ENCODE measurements at places on chromosomes 7 and 10.

DNA sequence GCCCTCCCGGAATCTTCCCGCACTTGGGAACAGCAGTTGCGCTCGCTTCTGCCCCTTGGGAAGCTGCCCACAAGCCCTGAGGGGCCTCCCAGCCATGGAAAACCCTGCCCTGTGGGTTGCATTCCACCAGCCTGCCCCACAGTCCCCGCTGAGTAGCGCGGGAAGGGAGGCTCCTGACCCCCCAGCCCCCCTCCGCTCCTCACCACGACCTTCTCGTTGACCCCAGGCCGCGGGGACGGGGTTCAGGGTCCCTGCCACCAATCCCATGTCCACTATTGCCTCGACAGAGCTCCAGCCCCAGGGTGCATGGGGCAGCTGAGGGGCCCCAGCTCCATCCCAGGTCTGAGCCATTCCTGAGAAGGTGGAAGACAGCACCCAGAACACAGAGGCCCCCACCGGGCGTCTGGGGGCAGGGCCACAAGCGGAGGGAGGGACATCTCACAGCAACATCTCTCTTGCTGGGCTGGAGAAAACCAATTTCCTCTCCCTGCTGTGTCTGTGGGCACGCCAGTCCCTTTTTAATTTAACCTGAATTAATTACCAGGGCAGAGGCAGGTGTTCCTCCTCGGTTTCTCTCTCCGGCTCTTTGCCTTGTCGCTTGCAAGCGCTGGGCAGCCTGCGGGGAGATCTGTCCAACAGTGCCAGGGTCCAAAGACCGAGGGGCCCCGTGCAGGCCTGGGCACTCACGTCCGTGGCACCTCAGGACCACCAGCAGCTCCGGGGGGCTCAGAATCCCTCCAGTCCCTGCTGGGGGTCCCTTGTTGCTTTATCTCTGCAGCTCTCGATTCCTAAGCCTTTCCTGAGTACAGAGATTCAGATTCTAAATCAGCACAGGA lies 57.9 kb downstream of the FOXL3 start:
- DNase-seq = no peak

DNA sequence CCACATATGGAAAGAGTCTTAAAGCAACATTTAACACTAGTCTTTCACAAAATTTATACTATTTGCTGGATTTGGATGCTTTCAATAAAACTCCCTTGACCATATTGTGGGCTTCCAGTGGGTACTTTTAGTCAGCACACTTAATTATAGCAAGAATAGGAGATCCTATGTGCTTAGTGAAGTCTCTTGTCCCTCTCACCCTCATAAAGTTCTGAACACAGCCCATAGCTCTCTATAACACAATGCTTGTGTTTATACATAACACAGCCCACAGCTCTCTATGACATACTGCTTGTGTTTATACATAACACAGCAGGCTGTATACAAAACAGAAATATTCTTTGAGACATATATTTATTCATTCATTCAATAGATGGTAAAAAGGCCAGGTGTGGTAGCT lies 79.0 kb downstream of the SEMA3C start:
- no peak for DNase-seq

GRCh38 chr10:122164815-122165483 lies 106.1 kb upstream of the BTBD16 start:
- DNase-seq = no peak

DNA sequence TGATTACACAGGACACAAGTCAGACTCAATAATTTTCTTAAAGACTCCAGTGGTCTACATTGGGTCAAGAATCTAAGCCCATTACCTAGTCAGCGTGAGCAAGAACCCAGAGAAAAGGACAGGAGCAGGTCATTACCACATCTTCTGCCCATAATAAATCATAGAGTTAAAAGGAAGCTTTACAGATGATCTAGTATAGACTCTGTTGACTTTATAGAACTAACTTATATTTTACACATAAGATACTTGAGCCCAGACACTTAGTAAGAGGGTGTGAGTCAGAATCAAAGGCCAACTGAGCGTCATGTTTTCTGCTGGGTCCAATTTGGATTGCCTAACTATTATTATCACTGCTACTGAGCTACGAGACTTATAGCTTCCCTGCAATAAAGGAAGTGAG lies 206.1 kb upstream of the NPSR1 start:
- peak; percentile 39 for DNase-seq

DNA sequence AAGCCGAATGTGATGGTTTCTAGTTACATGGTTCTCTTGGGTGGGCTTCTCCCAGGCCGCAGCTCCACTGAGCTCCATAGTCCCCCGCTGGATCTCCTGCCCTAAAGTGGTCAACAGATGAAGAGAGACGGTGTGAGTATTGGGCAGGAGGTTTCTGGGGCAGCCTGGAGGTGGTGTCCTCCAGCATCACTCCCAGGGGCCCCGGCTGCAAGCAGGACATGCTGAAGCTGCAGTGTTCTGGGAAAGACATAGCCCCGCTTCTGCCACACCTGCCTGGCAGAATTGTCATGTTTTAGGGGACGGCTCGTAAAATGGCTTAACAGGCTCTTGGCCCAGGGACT lies 40.4 kb downstream of the CALML3 start:
- DNase-seq = no peak

GRCh38 chr7:36408589-36408988 lies 18.9 kb downstream of the ANLN start:
- peak; percentile 27 for DNase-seq

DNA sequence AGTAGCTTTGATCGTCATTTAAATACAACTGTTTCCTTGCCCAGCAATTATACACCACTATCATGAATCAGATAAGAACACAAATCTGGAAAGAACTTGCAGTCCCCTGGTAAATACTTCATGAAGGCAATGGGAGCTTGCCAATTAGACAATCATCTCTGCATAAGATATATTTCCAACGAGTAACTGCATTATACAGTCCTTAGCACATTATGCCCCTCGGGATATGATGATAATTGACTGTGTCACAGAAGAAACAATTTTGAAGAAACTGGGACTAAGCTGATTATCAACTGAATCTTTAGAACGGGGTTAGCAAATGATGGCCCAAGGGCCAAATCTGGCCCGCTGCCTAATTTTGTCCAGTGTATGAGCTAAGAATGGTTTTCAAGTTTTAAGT lies 155.7 kb downstream of the TRIL start:
- DNase-seq = peak; percentile 88

DNA sequence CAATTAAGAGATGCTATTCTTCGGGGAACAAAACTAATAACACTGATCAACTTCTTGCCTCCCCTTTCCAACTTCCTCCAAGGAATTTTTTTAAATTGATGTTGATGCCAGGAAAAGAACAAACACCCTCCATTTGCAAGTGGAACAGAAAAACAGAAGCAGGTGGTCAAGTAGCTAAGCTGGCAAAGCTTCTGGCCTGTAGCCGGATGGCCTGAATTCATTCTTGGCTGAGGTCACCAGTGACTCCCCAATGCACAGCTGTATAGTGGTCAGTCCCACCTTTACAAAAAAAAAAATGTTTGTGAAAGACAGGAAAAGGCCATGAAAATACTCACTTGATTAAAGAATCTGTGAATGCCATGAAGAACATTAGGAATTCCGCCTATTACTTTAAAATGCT lies 39.1 kb downstream of the DOCK4 start:
- DNase-seq = no peak

DNA sequence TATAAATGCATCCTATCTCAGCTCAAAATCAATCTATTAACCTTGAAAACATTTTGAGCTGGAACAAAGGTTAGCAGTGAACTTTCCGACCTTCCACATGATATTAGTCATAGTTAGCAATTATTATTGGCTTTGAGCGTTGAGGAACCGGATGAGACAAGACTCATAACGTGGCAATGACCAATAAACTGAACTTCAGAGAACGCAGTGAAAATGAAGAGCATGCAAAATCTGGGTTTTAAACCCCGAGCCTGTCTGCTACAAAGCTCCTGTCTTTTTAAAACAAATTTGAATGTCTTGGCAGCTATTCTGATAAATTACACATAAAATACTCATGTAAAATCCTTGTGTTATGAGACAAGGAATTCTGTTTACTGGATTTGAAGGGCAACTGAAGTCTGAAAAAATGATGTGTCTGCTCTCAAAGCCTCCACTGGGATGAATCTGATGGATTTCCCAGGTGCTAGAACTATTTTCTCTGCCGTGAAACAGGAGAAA lies 74.7 kb upstream of the ITGB1 start:
- peak; percentile 78 for DNase-seq

- no peak for DNase-seq
Observed at GRCh38 chr10:106661767-106662140, 502.8 kb downstream of the SORCS1 start.

DNA sequence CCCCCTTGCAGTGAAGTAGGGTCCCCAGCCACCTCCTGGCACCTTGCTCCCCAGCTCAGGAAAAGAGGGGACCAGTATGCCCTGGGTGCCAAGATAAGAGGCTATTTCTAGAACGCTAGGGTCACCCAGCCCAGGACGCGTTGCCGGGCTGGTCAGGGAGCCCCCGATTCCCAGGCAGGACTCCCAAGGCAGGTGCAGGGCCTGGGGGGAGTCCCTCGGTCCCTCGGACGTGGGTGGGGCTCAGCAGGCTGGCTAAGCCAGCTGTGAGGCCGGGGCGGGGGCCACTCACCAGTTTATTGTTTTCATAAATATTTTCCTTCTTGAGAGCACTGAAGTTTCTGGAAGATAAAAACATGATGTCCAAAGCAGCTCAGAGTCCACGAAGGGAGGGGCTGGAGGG lies 9.3 kb downstream of the MICALL2 start:
- DNase-seq = no peak

- peak; percentile 18 for DNase-seq
Observed at GRCh38 chr10:118342638-118343020, 505 bp upstream of the FAM204A start.

DNA sequence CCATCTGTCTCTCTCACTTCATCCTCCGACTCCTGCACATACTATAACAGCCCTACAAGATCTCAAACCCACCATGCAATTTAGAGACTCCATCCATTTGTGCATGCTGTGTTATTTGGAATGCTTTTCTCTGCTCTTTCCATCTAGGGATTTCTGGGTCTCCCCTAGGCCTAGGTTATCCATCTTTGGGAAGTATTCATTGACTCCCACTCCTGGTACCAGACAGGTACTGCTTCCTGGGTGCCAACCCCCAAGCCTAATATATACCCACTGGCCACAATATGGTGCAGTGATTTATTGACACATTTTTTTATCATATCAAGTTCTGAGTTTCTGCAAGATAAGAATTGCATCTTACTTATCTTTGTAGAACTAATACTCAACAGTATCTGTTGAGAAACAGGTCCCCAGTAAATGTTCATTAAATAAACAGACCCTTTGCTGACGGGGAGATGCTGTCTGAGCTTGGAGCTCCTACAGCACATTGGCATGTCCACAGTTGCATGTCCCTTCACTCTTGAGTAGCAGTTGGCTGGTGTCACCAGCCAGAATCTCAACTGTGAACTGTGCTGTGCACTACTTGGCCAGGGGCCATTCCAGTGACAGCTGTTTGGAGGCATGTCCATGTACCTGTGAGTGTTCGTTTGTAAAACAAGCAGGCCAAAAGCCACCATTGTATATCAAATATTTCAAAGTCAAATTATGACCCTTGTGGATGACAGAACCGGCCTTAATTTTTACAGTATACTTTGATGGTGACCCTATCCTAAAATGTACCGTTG lies 223.3 kb upstream of the NFE2L3 start:
- DNase-seq = no peak

- DNase-seq = no peak
Observed at GRCh38 chr7:137507096-137507495, 163.6 kb upstream of the PTN start.

DNA sequence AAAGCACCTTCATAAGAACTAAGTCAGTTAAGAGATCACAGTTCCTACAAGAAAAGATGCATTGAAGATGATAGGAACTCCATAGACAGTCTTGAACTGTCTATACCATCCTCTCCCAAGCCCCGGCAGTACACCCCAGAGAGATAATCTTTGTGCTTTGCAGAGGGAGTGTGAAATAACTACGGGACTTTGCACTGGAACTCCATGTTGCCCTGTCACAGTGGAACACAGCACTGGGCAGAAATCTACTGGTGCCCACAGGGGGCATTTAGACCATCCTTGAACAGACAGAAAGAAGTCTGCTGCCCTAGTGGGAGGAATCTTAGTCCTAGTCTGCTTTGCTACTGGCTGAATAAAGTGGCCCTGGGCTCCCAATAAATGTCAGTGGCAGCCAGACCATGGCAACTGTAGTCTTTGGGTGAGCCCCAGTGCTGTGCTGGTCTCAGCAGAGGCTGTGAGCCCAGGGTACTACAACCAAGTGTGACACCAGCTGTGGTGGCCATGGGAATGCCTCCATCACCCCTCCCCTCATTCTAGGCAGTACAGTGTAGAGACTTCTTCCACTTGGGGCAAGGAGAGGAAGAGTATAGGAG lies 107.7 kb upstream of the TMEM168 start:
- no peak for DNase-seq

- no peak for DNase-seq
Observed at GRCh38 chr7:67301667-67302066, 305.0 kb downstream of the TYW1 start.

GRCh38 chr10:120098232-120098930 lies 205.9 kb downstream of the SEC23IP start:
- DNase-seq = peak; percentile 39

DNA sequence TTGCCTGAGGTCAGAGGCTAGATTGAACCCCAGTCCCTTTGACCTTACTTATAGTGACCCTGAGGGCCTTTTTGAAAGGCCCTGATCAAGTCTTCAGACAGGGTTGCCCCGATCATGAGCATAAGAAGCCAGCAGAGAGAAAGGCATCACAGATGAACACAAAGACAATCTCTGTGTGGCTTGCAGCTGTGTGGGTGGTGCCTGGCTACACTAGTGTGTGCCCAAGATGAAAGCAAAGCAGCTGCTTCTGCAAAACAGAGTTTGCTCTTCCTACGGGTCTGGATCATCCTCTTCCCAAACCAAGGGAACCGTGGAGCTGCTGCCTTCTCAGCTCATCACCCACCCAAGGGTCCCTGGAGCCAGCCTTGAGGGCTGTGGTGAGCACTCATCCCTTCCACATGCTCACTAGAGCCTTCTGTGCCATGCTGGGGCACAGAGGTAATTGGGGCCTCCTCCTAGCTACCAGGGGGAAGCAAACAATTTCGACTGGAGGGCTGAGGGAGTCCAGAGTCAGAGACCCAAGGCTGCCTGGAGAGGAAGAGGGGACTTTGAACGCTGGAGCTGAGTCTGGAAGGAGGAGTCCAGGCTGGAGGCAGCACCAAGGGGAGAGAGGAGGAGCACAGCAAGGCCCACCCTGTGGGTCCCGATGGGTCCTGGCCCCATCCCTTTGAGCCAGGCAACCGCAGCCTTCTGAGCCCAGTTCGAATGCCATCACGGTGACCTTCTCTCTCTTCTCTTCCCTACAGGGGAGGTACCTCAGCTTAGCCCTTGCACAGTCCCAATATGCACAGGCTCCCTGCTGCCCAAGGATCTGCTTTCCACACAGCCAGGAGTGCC lies 42.3 kb downstream of the ANTXRL start:
- no peak for DNase-seq

GRCh38 chr10:72611783-72612182 lies 14.1 kb downstream of the MICU1 start:
- DNase-seq = no peak

DNA sequence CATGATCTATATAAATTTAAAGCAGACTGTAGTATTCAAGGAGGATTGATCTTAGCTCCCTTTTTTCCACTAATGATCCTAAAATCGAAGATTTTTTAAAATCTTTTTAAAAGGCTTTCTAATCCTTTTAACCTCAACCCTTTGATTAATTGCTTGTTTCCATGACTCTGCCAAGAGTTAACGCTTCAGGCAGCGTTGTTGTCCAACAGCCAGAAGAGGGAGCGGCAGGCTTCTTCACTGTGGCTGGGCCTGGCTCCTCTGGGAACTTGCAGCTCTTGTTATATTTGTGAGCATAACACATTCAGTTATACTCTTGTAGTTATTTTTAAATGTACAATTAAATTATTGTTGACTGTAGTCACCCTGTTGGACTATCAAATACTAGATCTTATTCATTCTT lies 26.3 kb downstream of the CRCP start:
- peak; percentile 73 for DNase-seq

Data from M059J (cell line).